Fibroblast of gingiva (primary cell): ENCODE measurements at places on chromosomes 1 and 21.

DNA sequence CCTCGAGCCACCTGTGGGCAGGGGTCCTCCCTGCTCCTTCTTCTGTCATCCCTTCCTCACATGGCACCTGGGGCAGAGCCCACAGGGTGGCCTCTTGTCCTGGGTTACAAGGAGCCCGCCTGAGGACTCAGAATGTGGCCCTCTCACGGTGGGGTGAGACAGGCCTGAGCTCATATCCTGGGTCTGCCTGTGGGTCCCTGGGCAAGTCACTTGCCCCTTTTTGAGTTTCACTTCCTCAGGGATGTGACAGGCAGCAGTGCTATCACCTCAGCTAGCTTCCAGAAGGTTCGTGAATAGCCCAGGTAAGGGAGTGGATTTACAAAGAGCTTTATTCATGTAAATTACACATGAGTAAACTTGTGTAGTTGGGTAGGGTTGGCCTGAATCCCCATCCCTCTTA is 33.5 kb downstream of the HTR6 start:
- DNase-seq: no peak

GRCh38 chr1:58249388-58249736 is 297.2 kb downstream of the OMA1 start:
- no peak for DNase-seq

- DNase-seq: no peak
Observed at GRCh38 chr1:9197186-9198099, 37.1 kb upstream of the H6PD start.

- DNase-seq: peak; percentile 81
Observed at GRCh38 chr1:43719063-43719462, 11.7 kb downstream of the ST3GAL3 start.

DNA sequence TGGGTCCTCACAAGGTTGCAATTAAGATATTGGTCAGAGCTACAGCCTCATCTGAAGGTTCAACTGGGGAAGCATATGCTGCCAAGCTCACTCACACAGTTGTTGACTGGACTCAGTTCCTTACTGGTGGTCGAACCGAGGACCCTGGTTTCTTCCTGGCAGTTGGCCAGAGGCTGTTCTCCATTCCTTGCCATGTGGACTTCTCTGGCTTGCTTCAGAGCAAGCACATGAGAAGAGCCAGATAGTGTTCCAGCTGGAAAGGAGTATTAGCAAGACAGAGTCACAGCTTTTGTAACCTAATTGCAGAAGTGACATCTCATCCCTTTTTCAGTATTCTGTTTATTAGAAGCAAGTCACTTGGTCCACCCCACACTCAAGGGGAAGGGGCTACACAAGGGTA is 23.6 kb downstream of the POU2F1 start:
- DNase-seq: no peak

DNA sequence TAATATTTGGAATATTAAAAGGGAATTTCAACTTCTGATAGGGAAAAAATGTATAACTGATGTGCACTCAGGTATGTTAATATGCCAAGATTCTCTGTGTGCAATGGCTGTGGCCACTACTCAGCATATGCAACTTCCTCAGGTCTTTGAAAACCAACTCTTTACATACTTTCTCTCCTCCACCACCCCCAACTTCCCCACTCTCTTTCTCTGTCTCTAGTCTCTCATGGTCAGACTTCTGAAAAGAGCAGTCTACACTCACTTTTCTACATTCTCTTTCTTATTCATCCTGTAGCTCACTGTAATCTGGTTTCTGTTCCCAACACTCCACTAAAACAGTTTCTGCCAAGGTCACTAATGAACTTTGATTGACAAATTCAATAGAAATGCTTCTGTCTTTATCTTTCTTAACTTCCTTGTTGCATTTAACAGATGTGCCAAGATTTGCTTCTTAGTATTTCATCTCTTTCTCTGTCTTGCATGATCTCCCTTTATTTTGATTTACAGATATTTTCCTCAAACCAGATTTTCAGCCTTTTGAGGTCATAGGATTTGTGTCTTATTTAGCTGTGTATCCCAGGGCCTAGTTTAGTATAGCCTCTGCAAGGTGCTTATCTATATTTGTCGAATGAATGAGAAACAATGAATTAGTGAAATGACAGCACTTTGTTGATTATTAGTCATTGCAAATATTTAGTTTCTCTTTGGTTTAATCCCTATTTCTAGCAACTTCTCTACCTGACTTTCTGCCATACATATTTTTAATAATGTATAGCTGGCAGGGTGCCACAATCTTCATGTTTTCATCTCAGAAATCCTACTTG is 168.9 kb downstream of the LMO4 start:
- DNase-seq: no peak
